ENCODE measurements at places on chromosomes 2 and 18. TPM values are rescaled to one million over a fixed set of nuclear protein-coding genes. Genes with fewer than 3 reads are reported as not detected.

DSG1 gene
- polyA plus RNA-seq: not detected

TFPI gene
- 91.2 TPM for polyA plus RNA-seq

ASNSD1 gene
- polyA plus RNA-seq: 50.1 TPM

CRYGD gene
- polyA plus RNA-seq: not detected

TLX2 gene
- polyA plus RNA-seq: not detected

CFAP65 gene
- polyA plus RNA-seq: not detected

- no peak for DNase-seq
These were observed 163.0 kb downstream of the FAM210A start for GRCh38 chr18:13563390-13563805.

GRCh38 chr2:43084699-43085091 lies 141.7 kb downstream of the ZFP36L2 start:
- no peak for DNase-seq

- DNase-seq: no peak
These were observed 17.6 kb downstream of the MROH2A start for GRCh38 chr2:233795735-233796171.

- no peak for DNase-seq
These were observed 354.9 kb downstream of the PTPRM start for GRCh38 chr18:7921938-7922587.

- peak; percentile 71 for DNase-seq
These were observed 214.1 kb upstream of the COPS8 start for GRCh38 chr2:236871500-236872001.

- no peak for DNase-seq
These were observed 264.1 kb downstream of the CDH20 start for GRCh38 chr18:61597316-61597715.

DNA sequence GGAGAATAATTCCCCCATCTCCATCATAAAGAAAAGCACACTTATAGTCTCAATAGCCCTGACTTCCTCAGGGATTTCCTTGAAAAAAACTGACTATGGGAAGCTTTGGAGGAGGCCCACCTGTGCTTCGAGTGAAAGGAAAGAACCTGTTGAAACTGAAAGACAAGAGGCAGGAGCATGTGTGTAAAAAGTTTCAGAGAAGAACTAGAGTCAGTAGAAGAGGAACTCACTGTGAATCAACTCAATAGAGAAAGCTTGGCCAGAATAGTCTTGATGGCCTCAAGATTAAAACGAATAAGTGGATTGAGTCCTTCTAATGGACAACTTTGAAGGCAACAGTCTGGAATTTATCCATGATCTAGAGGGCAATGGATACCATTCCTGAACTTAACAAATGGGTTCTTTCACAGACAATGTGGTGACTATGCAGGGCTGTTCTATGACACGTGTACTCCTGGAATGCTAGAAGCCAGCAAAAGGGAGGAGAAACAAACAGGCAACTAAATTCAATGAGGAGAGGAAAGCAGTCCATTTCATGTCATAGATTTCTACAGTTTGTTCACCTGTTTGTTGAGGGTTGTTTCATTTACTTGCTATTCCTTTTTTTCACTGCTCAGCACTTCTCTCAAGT lies 442.3 kb downstream of the GRB14 start:
- DNase-seq: no peak

GRCh38 chr18:46843372-46843771 lies 73.9 kb downstream of the PIAS2 start:
- DNase-seq: no peak

GRCh38 chr2:138395565-138396306 lies 105.8 kb upstream of the SPOPL start:
- DNase-seq: no peak

- DNase-seq: no peak
These were observed 1.9 kb downstream of the GPR55 start for GRCh38 chr2:230922951-230923717.

DNA sequence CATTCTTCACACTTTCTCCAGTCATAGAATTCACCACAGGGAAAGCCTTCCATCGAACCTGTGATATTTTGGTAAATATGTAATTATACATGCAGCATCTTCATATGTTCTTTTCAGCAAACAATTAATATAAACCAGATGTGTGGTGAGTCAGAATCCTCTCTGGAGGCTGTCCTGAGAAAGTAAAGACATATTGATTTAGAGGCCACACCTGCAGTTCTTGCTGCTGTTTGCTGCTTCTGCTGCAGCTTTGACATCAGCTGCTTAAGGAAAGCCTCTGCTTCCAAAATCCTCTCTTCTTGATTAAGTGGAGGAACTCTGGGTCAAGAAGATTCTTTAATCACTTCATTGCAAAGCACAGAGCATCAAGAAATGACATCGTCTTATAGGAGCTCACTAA lies 568.8 kb upstream of the ZEB2 start:
- DNase-seq: no peak

DNA sequence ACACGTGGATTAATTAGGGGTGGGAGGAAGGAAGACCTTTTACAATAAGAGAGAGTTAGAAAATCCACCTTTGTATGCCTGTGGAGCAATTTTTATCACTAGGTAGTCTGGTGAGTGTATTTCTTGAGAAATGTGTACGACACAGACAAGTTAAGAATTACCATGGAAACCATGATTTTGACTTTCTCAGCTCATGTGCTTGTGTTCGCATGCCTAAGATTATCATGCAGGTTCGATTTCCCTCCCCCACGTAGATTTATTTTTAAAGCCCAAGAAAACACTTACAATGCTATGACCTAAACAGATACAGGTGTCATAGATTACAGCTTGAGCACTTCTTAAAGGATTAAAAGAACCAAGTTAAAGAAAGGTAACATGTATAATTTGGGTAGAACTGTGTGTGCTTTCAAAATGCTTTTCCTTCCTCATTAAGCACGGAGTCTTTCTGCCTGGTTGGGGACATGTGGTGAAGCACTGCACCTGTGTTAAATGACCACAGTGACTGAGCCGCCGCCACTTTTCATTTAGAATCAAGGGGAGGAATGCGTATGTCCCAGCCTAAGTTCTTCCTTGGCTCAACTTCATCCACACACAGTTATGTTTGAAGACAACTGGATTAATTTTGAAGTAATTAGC lies 16.6 kb downstream of the SERTAD2 start:
- DNase-seq: no peak

Data from AG04450 (cell line).